ENCODE measurements at places on chromosomes 13 and 19.

- DNase-seq: no peak
Measured at GRCh38 chr13:100423375-100423774, 165.2 kb downstream of the GGACT start.

GRCh38 chr13:40875583-40875982 is 86.2 kb downstream of the SLC25A15 start:
- no peak for DNase-seq

DNA sequence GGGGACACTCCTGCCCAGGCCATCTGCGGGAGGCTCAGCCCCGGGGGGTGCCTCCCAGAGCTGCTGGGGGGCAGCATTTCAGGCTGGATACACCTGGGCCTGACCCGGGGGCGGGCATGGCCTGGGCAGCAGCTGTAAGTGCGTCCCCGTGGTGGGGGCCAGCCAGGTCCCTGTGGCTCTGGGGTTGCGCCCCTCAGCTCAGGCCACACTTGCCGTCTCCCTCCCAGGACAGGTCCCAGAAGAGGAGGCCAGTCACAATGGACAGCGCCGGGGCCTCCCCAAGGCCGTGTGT is 11.6 kb downstream of the CBARP start:
- DNase-seq: no peak

GRCh38 chr13:107379407-107380155 is 811.6 kb upstream of the ARGLU1 start:
- DNase-seq: no peak

GRCh38 chr19:4831304-4831978 is at the start of gene TICAM1:
Gene TICAM1 (minus strand): TSS chr19:4831712. CDS start chr19:4818377, 13,335 bp downstream.
- DNase-seq: peak; percentile 51

DNA sequence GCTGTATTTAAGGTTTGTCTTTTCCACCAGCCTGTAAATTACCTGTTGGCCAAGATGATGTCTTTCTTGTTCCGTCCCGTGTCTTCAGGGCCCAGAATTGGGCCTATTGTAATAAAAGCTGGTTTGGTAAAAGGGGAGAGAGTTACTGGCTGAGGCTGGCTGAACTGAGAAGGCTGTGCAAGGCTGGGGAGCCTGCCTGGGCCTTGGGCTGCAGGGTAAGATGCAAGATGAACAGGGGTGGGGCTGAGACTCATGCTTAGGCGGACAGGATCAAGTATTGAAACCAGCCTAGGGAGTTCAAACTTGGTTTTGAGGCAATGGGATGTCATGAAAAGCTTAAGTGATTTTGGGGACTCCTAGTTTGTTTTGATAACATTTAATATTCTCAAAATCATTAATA is 142.3 kb downstream of the PCCA start:
- no peak for DNase-seq

All from dermis microvascular lymphatic vessel endothelial cell (primary cell).